ENCODE measurements at places on chromosomes 1 and 21.

DNA sequence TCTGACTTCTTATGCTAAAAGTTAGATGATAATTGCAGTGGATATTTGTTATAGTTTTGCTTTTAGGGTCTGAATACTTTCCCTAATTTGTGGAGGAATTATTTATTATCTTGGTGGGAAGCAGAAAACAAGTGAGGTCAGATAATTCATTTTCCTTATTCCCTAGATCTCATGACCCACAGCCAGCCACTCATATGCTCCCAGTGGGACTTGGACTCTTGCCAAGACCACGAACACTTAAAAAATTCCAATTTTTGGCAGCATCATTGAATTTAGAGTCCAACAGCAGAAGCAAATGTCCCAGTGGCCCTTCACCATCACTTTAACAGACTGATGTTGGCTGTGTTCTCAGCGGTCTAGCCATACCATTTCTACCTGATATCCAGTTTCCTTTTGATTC, 204.2 kb downstream of the HMCN1 start:
- no peak for DNase-seq

- DNase-seq = no peak
These were observed 56.1 kb upstream of the F3 start for GRCh38 chr1:94597701-94598100.

- DNase-seq = no peak
These were observed 8.3 kb upstream of the C8B start for GRCh38 chr1:56973923-56974742.

GRCh38 chr1:244163861-244164510, 112.9 kb downstream of the ZBTB18 start:
- no peak for DNase-seq

Data from stimulated activated CD8-positive, alpha-beta memory T cell treated with anti-CD3 and anti-CD28 coated beads, Interleukin-7, amount 100 ng/mL, for 24 hours (primary cell).